Thyroid gland (tissue), 4 donors: ENCODE measurements at places on chromosomes 4 and X.

- no peaks in the 10 kb centered on the region for H3K36me3 ChIP-seq
- peaks cover 30% of the 10 kb centered on the region for H3K4me1 ChIP-seq
- peaks cover 51% of the 10 kb centered on the region for H3K27me3 ChIP-seq
Measured at GRCh38 chr4:153792618-153793247, 3.9 kb upstream of the SFRP2 start.

GRCh38 chr4:79065262-79065661 lies 126.0 kb upstream of the PAQR3 start:
- no peak for DNase-seq
- H3K4me3 ChIP-seq: no peak overlapping the region
- no peaks in the 10 kb centered on the region for H3K4me1 ChIP-seq
- H3K27me3 ChIP-seq: no peaks in the 10 kb centered on the region
- no peak overlapping the region for H3K27ac ChIP-seq

GRCh38 chr4:22730021-22730420 lies 37.3 kb downstream of the GBA3 start:
- H3K27ac ChIP-seq: no peak overlapping the region
- DNase-seq: no peak
- no peaks in the 10 kb centered on the region for H3K4me1 ChIP-seq
- H3K27me3 ChIP-seq: no peaks in the 10 kb centered on the region
- no peaks in the 10 kb centered on the region for H3K36me3 ChIP-seq
- H3K4me3 ChIP-seq: no peak overlapping the region

- no peak overlapping the region for H3K27ac ChIP-seq
- no peak for DNase-seq
- H3K4me1 ChIP-seq: no peaks in the 10 kb centered on the region
- no peaks in the 10 kb centered on the region for H3K36me3 ChIP-seq
- no peaks in the 10 kb centered on the region for H3K27me3 ChIP-seq
Measured at GRCh38 chr4:5366009-5366386, 314.7 kb downstream of the STK32B start.

GRCh38 chrX:69149466-69150280 lies 15.6 kb downstream of the PJA1 start:
- H3K36me3 ChIP-seq: no peaks in the 10 kb centered on the region
- H3K4me1 ChIP-seq: peaks cover 4% of the 10 kb centered on the region
- H3K27me3 ChIP-seq: no peaks in the 10 kb centered on the region
- H3K27ac ChIP-seq: no peak overlapping the region
- no peak for DNase-seq

- H3K27ac ChIP-seq: no peak within 1 kb of the TSS
- no peak within 1 kb of the TSS for H3K4me3 ChIP-seq
- H3K4me1 ChIP-seq: no peaks in the 10 kb centered on the region
- peak; percentile 55 for DNase-seq
- no peaks in the 10 kb centered on the region for H3K27me3 ChIP-seq
Measured at GRCh38 chrX:111095974-111096895, at the start of gene PAK3. PAK3 (plus strand) TSS chrX:111096191; CDS start chrX:111123104, 26,913 bp downstream.

- no peak overlapping the region for H3K27ac ChIP-seq
- H3K27me3 ChIP-seq: no peaks in the 10 kb centered on the region
- H3K36me3 ChIP-seq: no peaks in the 10 kb centered on the region
Measured at GRCh38 chr4:89245459-89245858, 62.1 kb downstream of the GPRIN3 start.

GRCh38 chrX:72271812-72272211 lies 5.2 kb downstream of the RPS4X start:
- no peak overlapping the region for H3K4me3 ChIP-seq
- H3K27me3 ChIP-seq: no peaks in the 10 kb centered on the region
- H3K27ac ChIP-seq: no peak overlapping the region
- peaks cover 67% of the 10 kb centered on the region for H3K36me3 ChIP-seq

DNA sequence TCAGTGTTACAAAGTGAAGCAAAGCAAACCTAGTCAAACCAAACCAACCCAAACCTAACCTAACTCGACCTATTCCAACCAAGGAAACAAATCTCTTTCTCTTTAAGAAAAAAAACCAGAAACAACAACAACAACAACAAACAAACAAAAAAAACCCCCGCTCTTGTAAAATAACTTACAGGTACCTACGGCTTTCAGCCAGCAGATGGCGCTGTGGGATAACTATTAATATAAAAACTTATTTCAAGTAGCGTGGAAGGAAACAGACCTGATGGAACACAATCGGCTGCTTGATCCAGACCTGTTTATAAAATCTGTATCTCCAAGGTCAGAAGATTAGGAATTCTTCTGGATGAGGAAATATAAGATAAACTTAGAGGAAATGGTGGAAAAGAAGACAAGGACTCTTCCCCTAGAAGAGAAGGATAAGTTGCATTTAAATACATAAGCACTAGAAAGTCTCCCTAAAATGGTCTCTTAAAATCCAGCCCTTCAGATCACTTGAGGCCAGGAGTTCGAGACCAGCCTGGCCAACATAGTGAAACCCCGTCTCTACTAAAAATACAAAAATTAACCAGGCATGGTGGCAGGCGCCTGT lies 34.4 kb upstream of the CDKL5 start:
- H3K27me3 ChIP-seq: no peaks in the 10 kb centered on the region
- no peak overlapping the region for H3K4me3 ChIP-seq
- H3K36me3 ChIP-seq: no peaks in the 10 kb centered on the region
- peak; percentile 52 for DNase-seq

GRCh38 chrX:148562846-148563245 lies 62.4 kb downstream of the AFF2 start:
- no peak overlapping the region for H3K4me3 ChIP-seq
- H3K4me1 ChIP-seq: no peaks in the 10 kb centered on the region
- H3K27ac ChIP-seq: no peak overlapping the region
- H3K27me3 ChIP-seq: no peaks in the 10 kb centered on the region
- no peaks in the 10 kb centered on the region for H3K36me3 ChIP-seq

GRCh38 chr4:26726655-26727387 lies 133.8 kb upstream of the STIM2 start:
- no peaks in the 10 kb centered on the region for H3K36me3 ChIP-seq
- H3K27me3 ChIP-seq: no peaks in the 10 kb centered on the region
- H3K27ac ChIP-seq: no peak overlapping the region
- H3K4me1 ChIP-seq: no peaks in the 10 kb centered on the region

GRCh38 chrX:131316260-131316659 lies 27.2 kb upstream of the IGSF1 start:
- H3K4me1 ChIP-seq: no peaks in the 10 kb centered on the region
- no peaks in the 10 kb centered on the region for H3K27me3 ChIP-seq

DNA sequence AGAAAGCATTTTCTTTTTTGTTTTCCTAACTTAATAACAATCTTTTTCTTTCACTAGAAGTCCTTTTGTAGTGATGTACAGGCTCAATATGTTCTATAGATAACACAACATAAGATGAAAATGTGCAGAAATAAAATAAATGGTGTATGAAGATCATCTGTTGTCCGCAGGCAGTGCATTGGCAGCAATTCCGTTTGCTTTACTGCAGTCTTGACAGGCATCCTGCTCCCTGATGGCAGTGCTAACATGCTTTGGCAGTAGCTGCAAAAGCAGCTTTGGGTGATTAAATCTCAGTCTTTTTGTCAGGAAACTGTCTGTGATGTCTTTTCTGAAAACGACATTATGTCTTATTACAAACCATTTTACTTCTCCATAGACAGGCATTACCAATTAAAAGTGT lies 131.4 kb downstream of the TRAM1L1 start:
- H3K27me3 ChIP-seq: no peaks in the 10 kb centered on the region
- H3K27ac ChIP-seq: no peak overlapping the region
- no peaks in the 10 kb centered on the region for H3K4me1 ChIP-seq
- H3K36me3 ChIP-seq: no peaks in the 10 kb centered on the region
- H3K4me3 ChIP-seq: no peak overlapping the region

DNA sequence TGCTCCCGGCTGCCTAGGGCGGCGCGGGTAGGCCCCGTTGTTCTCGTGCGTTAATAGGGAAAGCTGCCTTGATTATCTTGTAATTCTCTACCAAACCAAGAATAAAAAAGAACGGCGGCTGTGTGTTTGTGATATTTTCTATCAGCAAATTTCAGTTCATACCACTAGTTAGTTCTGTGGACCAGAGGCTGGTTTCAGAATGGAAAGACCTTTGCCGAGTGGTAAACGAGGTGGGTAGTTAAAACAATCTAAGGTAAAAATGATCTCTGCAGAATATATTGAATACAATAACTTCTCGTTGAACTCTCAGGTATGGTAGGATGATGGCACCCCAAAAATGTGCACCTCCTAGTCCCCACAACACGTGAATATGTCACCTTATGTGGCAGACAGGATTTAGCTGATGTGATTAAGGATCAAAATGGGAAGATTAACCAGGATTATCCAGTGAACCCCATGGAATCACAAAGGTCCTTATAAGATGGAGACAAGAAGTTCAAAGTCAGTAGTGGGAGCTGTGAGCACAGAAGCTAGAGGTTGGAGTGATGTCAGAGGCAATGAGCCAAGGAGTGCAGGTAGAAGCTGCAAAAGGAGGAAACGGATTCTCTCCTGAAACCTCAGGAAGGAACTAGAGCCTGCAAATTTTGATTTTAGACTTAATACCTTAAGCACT lies 574 bp upstream of the CFAP97 start:
- no peaks in the 10 kb centered on the region for H3K36me3 ChIP-seq
- peak overlapping the region; percentile 30 for H3K4me3 ChIP-seq
- peak; percentile 33 for DNase-seq
- peak overlapping the region; percentile 63 for H3K27ac ChIP-seq
- H3K27me3 ChIP-seq: no peaks in the 10 kb centered on the region

DNA sequence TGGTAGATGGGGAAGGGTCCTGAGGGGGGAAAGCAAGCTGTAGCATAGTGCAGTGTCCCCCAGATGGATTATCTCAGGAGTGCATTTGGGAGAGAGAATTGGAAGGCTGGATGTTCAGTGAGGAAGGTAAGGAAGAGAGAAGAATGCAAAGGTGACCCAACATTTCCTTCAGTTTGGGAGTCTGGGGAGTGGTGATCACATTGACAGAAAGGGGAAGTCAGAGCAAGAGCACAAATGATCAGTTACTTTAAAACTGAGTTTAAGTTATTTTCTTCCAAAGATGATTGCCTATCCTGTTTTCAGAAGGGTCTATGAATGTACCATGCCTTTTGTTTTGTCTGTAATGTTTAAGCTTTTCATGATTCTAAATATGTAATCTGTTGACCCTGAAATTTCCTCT lies 47.6 kb downstream of the ARHGAP10 start:
- H3K4me1 ChIP-seq: peaks cover 7% of the 10 kb centered on the region
- no peak overlapping the region for H3K4me3 ChIP-seq
- no peaks in the 10 kb centered on the region for H3K36me3 ChIP-seq
- no peak for DNase-seq

GRCh38 chrX:41137589-41137988 lies 52.3 kb downstream of the USP9X start:
- no peak for DNase-seq
- no peaks in the 10 kb centered on the region for H3K36me3 ChIP-seq
- H3K4me1 ChIP-seq: no peaks in the 10 kb centered on the region
- no peaks in the 10 kb centered on the region for H3K27me3 ChIP-seq
- no peak overlapping the region for H3K4me3 ChIP-seq
- no peak overlapping the region for H3K27ac ChIP-seq

DNA sequence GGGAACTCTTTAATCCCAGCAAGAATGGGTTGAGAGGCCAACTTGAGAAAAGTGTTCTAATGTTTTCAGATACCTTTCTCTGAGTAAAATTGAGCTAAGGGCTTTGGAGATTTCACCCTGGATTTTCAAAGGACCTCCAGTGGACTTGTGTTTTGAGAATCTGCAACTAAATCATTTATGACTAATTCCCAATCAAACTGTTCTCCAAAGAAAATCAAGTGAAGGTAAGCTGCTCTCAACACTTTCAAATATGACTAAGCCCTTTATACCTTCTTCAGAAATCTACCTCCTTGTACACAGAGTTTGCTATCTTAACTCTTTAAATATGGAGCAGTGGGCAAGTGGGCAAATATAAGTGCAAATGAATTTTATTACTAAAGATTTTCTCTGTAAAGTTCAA lies 392.9 kb downstream of the PDGFC start:
- no peak for DNase-seq
- peaks cover 2% of the 10 kb centered on the region for H3K4me1 ChIP-seq
- H3K27ac ChIP-seq: no peak overlapping the region
- no peaks in the 10 kb centered on the region for H3K36me3 ChIP-seq

DNA sequence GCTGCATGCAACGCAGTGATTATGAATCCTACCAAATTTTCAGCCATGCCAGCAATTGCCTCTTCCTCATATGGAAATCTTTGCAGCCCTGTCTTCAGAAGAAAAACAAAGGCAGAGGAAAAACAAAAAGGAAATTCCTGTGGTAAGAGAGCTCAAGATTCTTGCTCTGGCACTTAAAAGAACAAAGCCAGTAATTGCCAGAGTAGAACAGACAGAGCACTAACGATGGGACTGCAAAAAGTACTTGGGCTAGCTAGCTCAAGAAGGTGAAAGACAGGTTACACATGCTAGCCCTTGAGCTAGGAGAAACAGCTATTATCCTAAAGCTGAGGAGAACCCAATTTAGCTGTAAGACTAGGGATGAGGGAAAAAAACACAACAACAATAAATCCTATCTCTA lies 582.3 kb downstream of the KCNIP4 start:
- H3K27ac ChIP-seq: no peak overlapping the region
- H3K4me1 ChIP-seq: peaks cover 4% of the 10 kb centered on the region
- no peak overlapping the region for H3K4me3 ChIP-seq
- no peak for DNase-seq

GRCh38 chrX:84186603-84187532 lies 1.1 kb downstream of the RPS6KA6 start:
- peak; percentile 21 for DNase-seq
- peak overlapping the region; percentile 42 for H3K4me3 ChIP-seq
- peak overlapping the region; percentile 63 for H3K27ac ChIP-seq
- H3K27me3 ChIP-seq: no peaks in the 10 kb centered on the region
- H3K36me3 ChIP-seq: no peaks in the 10 kb centered on the region

DNA sequence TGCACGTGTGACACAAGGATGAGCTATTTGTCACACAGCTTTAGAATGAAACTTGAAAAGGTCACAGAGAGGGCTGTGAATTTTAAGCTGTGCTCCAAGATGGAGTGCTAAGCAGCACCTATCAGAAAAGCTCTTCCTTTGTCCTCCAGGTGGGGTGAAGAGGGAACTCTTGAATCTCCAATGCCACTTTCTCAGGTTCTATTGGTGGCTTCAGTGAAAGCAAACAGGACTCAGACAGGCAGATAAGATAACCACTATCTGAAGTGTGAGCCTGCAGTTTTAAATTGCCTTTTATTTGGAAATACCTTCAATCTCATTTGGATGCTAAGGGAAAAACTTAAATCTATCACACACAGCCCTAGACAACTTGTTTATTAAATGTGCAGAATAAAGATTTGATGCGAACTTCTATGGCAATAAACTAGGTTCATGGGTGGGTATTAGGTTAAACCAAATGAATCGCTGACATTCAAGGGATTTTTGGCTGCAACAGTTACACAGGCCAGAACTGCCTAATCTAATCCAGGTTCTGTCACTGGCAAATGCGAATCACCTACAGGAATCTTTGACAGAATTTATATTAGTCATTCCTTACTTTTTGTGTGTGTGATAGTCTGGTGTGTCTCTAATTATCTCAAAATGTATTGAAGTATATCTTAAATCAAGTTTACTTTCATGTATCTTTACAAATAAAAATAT lies 13.6 kb upstream of the PDGFRA start:
- DNase-seq: no peak
- H3K36me3 ChIP-seq: no peaks in the 10 kb centered on the region
- H3K27ac ChIP-seq: no peak overlapping the region
- H3K4me3 ChIP-seq: no peak overlapping the region
- H3K4me1 ChIP-seq: peaks cover 8% of the 10 kb centered on the region

- DNase-seq: no peak
- no peak overlapping the region for H3K27ac ChIP-seq
- peaks cover 13% of the 10 kb centered on the region for H3K4me1 ChIP-seq
- H3K36me3 ChIP-seq: no peaks in the 10 kb centered on the region
Measured at GRCh38 chrX:110089656-110090403, 86.9 kb downstream of the TMEM164 start.
